ENCODE measurements at places on chromosomes 5 and 9. TPM values are rescaled to one million over a fixed set of nuclear protein-coding genes. Genes with fewer than 3 reads are reported as not detected.

DNA sequence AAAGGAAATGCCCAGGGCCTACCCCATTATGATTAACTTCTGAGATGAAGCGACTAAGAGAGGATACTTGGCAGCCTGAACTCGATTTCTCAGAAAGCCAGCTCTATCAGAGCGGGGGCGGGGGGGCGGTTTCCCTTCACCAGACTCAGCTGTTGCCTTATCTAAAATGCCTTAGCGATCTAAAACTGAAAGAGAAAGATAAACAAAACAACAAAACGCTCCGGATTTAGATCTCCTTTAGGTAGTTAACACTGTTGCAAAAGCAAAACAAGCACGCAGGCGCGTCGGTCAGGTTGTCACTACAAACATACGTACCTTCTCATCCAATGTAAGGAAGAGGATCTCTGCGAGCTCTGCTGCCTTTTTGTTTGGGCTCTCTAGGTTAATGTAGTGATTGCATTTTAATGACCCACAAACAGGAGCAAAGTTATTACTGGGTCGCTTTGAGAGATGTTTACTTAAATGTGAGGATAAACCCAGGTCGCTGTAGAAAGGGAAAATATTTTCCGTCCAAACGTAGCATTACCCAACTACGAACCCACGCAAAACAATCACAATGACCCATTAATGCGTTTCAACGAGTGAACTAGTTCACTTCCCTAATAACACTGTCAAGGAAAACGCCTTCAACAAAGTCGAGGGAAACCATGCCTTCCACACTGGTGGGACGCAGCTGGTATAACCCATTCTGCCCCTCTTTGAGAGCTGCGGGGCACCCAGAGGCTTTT lies 982 bp downstream of the EPB41L4A start:
- peak; percentile 30 for DNase-seq

DNA sequence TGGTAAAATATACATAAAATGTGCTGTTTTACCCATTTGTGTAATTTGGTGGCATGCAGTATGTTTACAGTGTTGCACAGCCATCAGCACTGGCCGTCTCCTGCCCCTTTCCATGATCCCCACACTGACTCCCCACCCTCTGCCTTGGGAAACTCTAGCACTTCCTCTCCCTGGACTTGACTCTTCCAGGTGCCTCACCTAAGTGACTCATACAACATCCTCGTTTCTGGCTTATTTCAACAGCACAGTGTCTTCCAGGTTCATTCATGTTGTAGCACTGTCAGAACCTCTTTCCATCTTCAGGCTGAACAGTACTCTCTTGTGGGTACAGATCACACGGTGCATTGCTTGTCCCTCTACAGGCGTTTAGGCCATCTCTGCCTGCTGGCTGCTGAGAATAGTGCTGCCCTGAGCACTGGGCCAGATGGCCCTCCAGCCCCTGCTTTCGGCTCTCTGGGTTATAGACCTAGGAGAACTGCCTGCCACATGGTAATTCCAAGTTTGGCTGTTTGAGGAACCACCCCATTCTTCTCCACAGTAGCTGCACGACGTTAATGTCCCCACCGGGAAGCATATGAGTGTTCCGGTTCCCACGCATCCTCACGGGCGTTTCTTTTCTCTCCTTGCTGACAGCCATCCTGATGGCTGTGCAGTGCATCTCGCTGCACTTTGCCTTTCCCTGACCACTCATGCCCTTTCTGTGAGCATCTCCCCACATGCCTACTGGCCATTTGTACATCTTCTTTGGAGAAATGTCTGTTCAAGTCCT lies 211.8 kb downstream of the FANCC start:
- no peak for DNase-seq

DNA sequence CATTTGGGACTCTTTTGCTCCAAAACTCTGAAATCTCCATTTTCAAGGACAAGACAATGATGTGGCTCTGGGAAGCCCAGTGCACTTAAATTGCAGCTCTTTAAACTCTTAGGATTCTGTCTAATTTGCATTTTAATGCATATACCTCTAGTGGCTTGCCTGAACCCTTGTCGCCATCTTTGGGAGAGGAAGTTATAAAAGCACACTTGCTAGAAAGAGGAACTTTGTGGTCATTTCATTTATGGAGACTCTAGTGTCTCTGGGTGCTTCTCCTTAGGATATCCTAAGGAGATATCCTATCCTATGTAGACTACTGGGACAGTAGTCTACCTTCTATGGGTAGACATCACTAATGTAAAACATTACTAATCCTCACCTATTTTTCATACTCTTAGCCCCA lies 77.3 kb upstream of the SLC1A3 start:
- no peak for DNase-seq

DNA sequence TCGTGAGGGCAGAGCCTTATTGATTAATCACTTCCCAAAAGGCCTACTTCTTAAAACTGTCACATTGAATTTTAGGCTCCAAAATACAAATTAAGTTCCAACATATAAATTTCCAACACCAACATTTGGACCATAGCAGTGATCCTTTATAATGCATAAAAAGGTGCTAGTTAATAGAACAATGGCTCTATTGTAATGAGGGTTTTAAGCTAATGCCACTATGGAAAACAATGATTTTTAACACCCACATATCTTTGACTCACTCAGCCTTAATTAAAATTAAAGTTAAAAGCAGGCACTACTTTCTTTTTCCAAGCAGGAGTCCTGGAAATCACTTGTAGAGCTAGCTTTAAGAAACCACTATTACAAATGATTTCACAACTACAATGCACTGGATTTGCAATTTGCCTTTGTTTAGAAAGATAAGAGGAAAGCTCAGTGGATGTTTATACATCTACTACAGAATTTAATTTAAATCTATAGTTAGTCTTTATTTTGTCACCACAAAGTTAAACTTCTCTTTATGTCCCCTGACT lies 41.8 kb downstream of the DPYSL3 start:
- no peak for DNase-seq

- no peak for DNase-seq
Observed at GRCh38 chr9:31486630-31487029, 897.8 kb upstream of the ACO1 start.

- DNase-seq: no peak
Observed at GRCh38 chr5:68253624-68254585, 38.3 kb downstream of the PIK3R1 start.

DNA sequence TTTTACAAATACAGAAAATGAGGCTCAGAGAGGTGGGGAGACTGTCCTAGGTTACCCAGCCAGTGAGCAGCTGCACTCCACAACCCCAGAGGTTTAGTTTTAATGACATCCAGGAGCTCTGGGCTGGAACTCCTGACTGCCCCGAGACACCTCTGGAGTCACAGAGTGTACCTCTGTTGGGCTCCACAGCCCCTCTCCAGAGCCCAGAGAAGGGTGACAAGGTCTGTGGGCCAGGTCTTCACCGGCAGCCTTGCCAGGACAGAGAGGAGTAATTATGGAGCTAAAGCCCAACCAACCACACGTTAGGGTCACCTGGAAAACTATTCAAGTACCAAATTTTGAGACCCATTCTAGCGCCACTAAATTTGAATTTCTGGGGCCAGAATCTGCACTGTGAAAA lies 11.1 kb downstream of the CDX1 start:
- no peak for DNase-seq

- no peak for DNase-seq
Observed at GRCh38 chr5:173926359-173926758, 38.2 kb downstream of the CPEB4 start.

GRCh38 chr9:137202966-137203365 lies 2.4 kb upstream of the TPRN start:
- DNase-seq: no peak

DNA sequence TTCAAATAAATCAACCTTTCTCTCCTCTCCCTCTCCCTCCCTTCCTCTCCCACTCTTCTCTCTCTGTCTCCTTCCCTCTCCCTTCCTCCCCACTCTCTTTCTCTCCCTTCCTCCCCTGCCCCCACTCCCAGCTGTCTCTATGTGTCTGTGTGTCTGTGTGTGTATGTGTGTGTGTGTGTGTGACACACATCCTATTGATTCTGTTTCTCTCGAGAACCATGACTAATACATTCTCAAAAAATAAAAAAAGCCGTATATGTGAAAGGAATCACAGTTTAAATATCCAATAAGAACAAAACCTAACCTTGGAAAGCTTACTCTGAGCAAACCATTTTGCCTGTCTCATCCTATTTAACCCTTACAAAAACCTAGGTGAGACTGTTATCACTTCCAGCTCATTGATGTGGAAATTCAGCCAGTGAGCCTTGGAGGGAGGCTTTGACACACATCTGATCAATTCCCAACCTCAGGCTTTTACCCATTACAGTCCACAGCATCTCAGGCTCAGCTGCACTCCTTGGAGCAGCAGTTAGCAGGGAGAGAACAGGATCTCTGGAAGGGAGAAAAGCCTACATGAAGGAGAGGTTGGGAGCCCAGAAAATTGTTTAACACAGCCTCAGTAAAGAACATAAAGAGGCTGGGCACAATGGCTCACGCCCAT lies 8.3 kb downstream of the HSD17B3 start:
- no peak for DNase-seq

TXNDC15 gene
- total RNA-seq: 20.1 TPM

TCF7 gene
- total RNA-seq: 229 TPM

HEMGN gene
- 2.1 TPM for total RNA-seq

RRAGA gene
- 20.5 TPM for total RNA-seq

WDR38 gene
- total RNA-seq: not detected

STK10 gene
- 92.2 TPM for total RNA-seq

IFNK gene
- not detected for total RNA-seq

All from activated naive CD4-positive, alpha-beta T cell treated with anti-CD3 and anti-CD28 coated beads, Interleukin-2, amount 50 U/mL, for 72 hours (primary cell).